NCI-H2081 (cell line): ENCODE measurements at places on chromosomes 11 and 22.
A peak's percentile ranks its signal among the peaks of the same experiment; 100 is the strongest.

DNA sequence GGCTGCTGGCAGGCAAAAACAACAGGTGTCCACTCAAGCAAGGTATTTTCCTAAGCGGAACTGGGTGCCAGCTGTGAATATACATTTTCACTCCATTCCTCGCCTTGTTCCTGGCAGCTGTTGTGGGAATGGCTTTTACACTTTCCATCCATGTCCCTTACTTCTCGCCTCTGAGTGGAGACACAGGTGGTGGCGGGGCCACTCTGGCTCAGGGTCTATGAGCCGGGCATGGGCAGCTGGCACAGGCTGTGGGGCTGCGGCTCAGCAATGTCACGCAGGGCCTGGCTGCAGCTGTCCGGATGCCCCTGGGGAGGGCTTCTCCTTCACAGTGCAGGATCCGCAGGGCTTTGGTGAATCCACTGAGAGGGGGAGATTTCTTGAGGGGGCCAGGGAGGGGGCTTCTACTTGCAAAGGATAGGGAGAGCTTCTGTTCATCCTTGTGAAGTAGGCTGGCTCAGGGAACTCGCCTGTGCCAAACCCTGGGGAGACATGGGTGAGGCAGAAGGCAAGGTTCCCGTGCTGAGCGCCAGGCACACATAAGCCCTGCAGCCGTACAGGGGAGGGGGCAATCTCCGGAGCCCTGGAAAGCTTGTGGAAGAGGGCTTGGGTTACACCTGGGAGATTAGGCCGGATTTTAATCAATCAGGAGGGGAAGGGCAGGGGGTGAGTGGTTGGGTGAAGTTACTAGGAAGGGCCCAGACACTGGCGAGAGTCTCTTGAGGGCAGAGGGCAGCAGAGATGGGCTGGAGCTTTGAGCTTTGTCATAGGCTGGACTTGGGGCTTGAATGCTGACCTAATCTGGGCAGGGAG is 45.7 kb downstream of the KCNQ1OT1 start:
- no peak for DNase-seq

GRCh38 chr11:70048279-70049024 is 29.7 kb upstream of the ANO1 start:
- DNase-seq: no peak

GRCh38 chr11:61697078-61697502 is 16.9 kb downstream of the DAGLA start:
- no peak for DNase-seq

DNA sequence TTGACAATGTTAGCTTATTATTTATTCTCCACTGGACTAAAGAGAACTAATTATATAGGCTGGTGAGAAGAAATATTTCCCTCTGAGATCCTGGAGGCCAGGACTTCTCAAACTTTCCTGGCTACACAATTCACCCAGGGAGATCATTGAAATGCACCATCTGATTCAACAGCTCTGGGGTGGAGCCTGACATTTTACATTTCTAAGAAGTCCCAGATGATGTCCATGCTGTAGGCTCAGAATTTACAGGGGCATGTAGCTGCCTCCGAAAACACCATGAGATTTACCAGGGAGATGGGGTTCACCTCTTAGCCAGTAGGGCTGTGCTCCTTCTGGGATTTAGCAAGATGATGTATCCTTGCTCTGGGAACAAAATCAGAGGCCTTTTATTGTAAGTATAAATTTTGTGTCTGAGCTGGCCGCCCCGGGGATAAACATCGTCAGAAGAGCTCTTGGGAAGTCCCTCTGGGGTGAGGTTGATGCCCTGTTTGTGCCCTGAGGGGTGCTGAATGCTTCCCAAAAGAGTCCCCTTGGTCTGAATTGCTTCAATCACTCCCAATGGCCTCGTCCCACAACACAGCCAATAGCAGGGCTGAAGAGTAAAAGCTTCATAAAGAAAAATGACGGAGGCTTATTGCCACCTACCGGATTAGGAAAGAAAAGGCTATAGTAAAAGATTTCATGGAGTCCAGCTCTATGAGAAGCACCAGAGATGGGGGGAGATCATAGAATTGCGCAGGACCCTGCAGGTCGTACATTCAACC is 33.4 kb upstream of the API5 start:
- DNase-seq: peak; percentile 38

DNA sequence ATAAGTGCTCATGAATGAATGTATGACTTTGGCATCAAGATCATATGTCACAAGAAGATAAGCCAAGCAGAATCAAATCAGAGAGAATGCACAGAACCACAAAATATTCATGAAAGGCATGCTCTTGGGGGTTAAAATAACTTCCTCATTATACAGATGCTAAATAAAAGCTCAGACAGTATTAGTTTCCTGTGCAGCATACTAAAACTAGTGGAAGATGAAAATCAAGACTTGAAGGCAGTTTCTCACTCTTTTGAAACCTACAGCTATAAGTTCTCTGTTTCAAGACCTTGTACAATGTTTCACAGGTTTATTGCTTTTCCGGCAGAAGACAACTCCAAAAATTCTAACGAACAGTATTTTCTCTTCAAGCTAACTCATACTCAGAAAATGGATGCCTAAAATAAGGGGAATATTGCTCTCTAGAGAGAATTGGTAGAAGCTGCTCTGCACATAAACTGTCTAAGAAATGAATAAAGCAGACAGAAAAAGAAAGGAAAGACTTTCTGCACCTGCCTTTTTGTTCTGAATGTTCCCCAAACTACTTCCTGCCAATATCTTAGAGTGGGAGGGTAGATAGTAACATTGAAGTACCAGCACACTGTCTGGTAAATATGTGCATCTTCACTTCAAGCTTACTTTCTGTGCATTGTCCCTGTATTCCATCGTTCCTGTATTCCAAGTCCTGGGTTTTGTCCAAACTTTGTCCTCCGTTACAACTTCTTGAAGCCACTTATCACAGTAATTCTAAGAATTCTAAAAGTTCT is 639.4 kb upstream of the FAT3 start:
- no peak for DNase-seq

GRCh38 chr22:35918456-35918855 is 110.2 kb downstream of the RBFOX2 start:
- DNase-seq: no peak
